ENCODE measurements at places on chromosomes 16 and 17.
A peak's percentile ranks its signal among the peaks of the same experiment; 100 is the strongest.

- no peak for DNase-seq
Measured at GRCh38 chr16:87414251-87414680, 22.1 kb downstream of the MAP1LC3B start.

DNA sequence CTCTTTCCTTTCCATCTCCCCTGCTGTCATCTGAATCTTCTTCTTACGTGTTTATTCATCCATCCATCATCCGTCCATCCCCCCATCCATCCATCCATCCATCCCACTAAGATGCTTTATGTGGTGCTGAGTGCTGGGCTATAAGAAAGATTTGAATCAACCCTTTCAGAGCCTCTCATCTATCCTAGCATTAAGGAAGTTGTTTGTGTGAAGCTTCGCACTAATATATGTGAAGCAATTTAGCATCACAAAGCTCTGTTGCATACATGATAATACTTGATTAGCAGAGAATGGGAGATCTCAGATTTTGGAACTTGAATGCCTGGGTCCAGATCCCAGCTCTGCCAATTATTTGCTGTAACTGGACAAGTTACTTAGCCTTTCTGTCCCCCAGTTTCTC lies 255.7 kb downstream of the SHISA9 start:
- DNase-seq, result no peak

DNA sequence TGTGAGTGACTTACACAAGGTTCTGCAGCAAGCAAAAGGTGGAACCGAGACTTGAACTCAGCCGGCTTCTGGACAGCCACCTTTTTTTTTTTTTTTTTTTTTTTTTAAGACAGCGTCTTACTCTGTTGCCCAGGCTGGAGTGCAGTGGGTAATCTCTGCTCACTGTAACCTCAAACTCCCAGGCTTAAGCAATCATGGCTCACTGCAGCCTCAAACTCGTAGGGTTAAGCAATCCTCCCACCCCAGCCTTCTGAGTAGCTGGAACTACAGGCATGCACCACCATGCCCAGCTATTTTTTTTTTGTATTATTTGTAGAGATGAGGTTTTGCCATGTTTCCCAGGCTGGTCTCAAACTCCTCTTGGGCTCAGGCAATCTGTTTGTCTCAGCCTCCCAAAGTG lies 55.2 kb upstream of the GOT2 start:
- no peak for DNase-seq

GRCh38 chr16:48536614-48537200 lies 73.3 kb downstream of the N4BP1 start:
- DNase-seq, result no peak

- DNase-seq, result no peak
Measured at GRCh38 chr17:50954641-50955121, 88.5 kb upstream of the TOB1 start.

- peak; percentile 47 for DNase-seq
Measured at GRCh38 chr17:59427425-59427921, 96.0 kb downstream of the YPEL2 start.

GRCh38 chr17:39737206-39737759 lies 455 bp upstream of the GRB7 start:
- no peak for DNase-seq

DNA sequence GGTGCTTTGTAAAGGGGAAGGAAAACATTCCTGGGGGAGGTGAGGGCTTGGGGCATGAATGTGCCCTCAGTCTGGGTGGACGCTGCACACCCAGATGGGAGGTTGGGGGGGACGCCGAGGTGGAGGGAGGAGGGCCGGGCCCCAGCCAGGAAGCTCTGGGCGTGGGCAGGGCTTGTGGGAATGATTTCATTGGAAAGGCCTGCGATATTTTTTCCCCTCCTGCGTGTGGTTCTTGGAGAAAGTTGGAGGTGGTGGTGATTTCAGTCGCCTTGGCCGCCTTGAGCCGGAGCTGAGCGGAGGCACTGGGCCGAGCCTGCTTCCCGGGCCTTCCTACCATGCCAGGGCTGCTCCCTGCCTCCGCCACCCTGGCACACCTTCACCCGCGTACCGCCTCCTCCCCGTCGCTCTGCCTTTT lies 26.4 kb upstream of the CLEC18A start:
- DNase-seq, result no peak

- DNase-seq, result no peak
Measured at GRCh38 chr17:43456661-43457361, 27.0 kb upstream of the DHX8 start.

- no peak for DNase-seq
Measured at GRCh38 chr16:6111390-6111789, 1013.8 kb upstream of the EEF2KMT start.

- peak; percentile 90 for DNase-seq
Measured at GRCh38 chr17:4004517-4005295, 40.5 kb upstream of the ATP2A3 start.

GRCh38 chr17:2695243-2695960 lies 16.2 kb downstream of the CLUH start:
- no peak for DNase-seq

DNA sequence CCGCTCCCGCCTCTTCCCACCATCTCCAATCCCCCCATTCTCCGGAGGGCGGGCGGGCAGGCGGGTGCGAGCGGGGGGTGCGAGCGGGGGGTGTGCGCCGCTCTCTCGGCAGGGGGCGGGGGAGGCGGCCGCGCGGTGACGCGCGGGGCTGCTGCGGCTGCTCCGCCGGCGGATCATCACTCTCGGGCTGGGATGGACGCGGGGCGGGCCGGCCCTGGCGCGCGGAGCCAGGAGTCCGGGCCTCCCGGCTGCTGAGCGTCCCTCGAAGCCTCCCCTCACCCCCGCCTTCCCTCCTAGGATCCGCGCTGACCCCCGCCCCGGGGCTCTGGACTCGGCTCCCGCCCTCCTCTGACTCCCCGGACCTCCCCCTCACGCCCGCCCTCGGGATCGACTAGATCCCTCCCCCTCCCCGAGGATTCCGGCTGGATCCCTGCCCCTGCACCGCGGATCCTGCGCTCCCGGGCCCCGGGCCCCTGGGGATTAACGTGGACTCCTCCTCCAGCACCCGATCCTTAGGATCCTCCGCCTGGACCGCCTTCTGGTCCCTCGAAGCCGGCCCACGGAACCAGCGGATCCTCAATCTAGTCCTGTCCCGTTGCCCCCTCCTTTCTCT lies 946 bp upstream of the TMEM256 start:
- DNase-seq, result peak; percentile 23

- no peak for DNase-seq
Measured at GRCh38 chr16:51851111-51851510, 695.8 kb downstream of the TOX3 start.

- no peak for DNase-seq
Measured at GRCh38 chr16:70630960-70631745, 15.2 kb upstream of the IL34 start.

- DNase-seq, result no peak
Measured at GRCh38 chr17:50352072-50352692, 6.3 kb downstream of the XYLT2 start.

- peak; percentile 63 for DNase-seq
Measured at GRCh38 chr16:50266337-50267091, at the start of gene ADCY7. Gene ADCY7, plus strand, starts transcription at chr16:50266551. Its CDS starts 21,629 bp downstream, at chr16:50288180.

- DNase-seq, result no peak
Measured at GRCh38 chr16:51540259-51540658, 389.2 kb upstream of the SALL1 start.

DNA sequence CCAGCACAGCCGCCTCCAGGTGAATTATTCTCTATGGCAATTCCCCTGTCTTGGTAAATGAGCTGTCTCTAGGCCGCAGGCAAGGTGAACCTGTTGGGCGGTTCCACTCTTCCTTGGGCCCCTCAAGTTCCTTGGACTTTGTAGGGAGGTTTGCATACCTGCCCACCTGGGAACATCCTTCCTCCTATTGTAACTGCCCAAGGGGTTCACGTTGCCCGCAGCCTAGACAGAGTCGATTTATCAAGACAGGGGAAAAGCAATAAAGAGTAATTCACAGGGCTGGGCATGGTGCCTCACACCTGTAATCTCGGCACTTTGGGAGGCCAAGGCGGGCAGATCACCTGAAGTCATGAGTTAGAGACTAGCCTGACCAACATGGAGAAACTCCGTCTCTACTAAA lies 122.5 kb downstream of the KCNJ18 start:
- no peak for DNase-seq

GRCh38 chr16:3094289-3095027 lies 4.6 kb downstream of the ZSCAN10 start:
- DNase-seq, result peak; percentile 76

DNA sequence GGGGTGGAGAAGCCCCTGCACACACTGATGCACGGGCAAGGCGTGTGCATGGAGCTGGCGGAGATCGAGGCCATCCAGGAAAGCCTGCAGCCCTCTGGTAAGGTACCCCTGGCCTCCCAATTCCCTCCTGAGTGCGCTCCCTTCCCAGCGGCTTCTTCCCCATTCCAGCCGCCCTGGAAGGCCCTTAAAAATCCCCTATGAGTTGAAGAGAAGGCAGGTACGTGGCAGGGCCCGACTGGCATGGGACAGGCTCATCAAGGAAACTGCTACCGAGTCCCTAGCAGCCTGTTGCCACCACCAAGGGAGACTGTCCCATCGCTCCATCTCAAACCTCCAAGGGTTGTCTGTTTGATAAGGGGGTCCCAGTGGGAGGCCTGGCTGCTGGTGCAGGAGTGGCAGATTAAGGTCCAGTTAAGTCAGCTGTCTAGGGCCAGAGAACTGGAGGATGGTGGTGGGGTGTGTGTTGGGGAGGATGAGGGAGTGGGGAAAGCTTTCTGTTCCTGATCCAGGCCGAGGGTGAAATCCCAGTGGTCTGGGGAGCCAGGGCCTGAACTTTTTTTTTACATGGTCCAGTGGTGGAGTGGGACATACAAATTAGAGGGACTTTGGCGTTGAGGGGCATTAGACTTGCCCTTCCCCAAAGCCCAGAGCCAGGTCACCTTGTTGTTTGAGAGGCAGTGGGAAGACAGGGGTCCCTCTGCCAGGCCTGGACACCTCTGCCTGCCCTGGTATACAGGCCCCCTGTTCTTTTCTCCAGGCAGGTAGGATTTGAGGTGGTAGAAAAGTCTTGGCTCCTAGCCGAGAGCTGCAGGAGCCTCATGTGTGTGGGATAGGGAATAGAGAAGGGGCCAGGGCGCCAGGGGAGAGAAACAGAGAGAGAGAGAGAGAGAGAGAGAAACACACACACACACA lies 994 bp downstream of the IGFBP4 start:
- no peak for DNase-seq

GRCh38 chr16:68548947-68549346 lies 9.9 kb downstream of the ZFP90 start:
- no peak for DNase-seq

- no peak for DNase-seq
Measured at GRCh38 chr16:1121601-1122397, 25.8 kb upstream of the C1QTNF8 start.

DNA sequence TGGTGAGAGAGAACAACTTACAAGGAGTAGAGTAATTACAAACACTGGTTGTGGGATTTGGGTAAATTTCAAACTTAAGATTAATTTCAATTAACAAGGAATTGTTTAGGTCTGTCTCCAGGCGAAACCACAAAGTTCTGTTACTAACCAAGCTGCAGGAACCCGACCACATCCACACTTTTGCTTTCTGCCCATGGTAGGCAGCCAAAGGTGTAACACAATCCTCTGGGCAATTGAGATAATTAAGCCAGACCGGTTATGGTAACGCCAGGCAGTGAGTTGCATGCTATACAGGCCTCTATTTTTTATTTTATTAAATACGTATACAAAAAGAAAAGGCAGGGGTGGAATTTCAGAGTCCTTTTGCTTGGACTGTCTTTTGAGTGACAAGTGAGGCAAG lies 12.0 kb downstream of the KCNJ2 start:
- no peak for DNase-seq

GRCh38 chr17:2860045-2860444 lies 63.8 kb downstream of the RAP1GAP2 start:
- DNase-seq, result no peak

DNA sequence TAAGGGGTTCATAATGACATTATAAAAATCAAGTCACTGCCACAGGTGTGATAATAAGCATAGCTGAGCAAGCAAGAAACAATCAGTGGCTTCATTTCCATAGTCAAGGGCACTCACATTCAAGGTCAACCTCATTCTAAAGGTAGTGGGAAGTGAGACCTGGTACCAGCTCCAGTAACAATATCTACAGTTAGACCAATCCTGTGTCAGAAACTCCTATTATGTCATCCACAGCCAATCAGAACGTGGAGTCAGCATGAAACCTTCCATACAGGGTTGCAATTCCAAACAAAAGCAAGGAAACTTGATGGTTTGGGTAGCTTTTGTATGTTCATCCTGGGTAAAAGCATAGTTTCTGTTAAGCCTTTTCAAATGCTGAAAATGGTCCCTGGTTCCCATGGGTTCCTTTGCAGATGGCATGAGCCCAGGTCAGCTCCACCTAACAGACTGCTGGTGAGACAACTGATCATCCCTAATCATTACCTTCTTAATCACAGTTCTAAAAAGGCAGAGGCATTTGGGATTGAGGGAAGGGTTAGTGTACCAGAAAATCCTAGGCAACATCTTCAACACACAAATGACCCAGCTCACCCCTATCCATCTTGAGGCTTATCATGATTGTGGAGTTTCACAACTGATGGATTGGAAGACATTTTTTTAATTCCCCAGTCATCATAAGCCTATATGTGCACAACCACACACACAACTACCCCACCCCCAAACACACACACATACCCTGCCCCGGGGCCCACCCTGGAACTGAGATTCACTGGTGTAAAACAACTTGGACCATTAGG lies 30.4 kb downstream of the TEX2 start:
- no peak for DNase-seq

DNA sequence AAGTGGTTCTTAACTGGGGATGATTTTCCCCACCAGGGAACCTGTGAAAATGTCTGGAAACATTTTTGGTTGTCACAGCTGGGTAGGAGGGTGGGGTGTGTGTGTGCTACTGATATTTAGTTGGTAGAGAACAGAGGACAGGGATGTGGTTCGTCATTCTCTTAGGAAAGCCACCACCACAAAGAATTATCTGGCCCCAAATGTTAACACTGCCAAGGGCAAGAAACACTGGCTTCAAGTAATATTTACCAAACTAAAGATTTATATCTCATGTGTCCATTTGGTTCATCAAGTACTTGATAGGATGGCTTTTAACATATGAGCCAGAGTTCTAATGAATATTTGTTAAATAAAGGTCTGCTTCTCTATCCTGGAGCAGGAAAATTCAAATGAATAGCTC lies 19.5 kb downstream of the MPHOSPH6 start:
- DNase-seq, result no peak

- DNase-seq, result peak; percentile 94
Measured at GRCh38 chr16:74774223-74775139, at the start of gene FA2H. Gene FA2H, minus strand, starts transcription at chr16:74774820. Its CDS starts 65 bp downstream, at chr16:74774755.

GRCh38 chr16:67265834-67266233 lies 13.5 kb upstream of the PLEKHG4 start:
- no peak for DNase-seq

DNA sequence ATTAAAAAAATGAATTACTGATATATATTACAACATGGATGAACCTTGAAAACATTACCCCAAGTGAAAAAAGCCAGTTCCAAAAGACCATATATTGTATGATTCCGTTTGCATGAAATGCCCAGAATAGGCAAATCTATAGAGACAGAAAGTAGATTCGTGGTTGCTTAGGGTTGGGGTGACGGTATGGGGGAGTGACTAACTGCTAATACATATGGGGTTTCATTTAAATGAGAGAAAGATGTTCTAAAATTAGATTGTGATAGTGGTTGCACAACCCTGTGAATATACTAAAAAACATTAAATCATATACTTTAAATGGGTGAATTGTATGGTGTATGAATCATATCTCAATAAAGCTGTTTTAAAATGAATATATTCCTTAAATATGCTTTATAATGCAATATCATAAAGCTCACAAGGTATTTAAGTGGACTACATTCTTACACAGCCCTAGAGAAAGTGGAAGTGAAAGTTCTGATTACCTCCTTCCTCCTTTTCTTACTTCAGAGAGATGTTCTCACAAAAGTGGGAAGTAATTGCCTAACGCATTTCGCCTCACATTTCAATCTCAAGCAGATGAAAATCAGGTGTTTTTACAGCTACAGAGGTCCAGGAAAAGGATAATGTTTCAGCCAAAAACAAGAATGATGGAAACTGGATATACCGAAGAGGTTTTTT lies 142.7 kb upstream of the GNAO1 start:
- no peak for DNase-seq

Data from ELF-1 (cell line).